ENCODE measurements at places on chromosomes 11 and 22.

DNA sequence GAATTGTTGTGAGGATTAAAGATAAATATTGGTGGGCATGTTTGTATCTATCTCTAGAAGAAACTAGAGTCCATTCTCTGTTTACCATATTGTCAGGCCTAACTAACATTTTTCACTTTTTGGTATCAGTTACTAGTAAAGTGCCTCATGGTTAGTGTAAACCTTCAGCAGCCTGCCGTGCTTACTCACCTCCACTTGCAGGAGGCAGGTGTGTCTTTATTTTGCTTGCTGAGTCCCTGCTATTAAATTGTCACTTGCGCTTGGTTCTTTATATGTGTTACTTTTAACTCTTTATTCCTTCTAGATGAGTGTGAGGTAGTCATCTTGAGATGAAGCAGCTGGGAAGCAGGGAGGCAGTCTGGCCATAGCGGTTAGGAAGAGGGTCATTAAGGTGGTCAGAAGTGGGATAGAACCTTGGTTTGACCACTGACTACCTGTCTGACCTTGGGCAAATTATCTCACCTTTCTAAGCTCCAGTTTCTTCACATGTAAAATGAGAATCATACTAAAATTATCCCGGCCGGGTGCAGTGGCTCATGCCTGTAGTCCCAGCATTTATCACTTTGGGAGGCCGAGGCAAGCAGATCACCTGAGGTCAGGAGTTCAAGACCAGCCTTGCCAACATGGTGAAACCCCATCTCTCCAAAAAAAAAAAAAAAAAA lies 21.2 kb downstream of the PPP6R3 start:
- no peak for DNase-seq

DNA sequence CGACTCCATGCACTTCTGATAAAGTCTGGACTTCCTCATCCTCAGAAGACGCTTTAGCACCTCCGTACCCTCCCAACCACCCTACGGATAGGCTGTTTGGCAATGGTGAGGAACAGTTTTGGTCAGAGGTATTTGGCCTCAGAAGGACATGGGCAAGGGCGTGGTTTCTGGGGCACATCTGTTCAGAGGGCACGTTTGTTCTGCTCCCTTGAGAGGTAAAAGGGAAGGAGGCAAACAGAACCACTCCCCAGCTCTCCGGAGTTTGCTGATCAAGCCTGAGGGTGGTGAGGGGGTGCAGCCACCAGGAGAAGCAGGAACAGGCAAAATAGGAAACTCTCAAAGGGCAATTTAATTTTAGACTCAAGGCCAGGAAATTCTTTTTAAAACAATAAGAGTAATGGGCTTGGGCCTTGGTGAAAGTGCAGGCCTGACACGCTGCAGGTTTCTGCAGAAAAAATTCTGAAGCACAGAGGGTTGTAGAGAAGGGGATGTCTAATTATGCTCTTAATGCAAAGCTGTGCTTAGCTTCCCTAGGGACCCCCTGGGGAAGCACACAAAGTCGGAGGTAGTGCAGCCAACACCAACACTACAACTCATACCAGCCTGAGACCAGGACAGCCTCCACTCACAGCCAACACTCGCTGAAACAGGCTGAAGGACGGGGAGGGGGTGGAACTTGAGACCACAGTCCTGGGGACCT lies 23.3 kb downstream of the ETS1 start:
- DNase-seq: no peak

- DNase-seq: no peak
Observed at GRCh38 chr22:20563941-20564371, 56.5 kb downstream of the MED15 start.

- DNase-seq: no peak
Observed at GRCh38 chr11:64150481-64151239, 15.3 kb downstream of the MACROD1 start.

- no peak for DNase-seq
Observed at GRCh38 chr11:36463781-36464180, 46.3 kb downstream of the TRAF6 start.

DNA sequence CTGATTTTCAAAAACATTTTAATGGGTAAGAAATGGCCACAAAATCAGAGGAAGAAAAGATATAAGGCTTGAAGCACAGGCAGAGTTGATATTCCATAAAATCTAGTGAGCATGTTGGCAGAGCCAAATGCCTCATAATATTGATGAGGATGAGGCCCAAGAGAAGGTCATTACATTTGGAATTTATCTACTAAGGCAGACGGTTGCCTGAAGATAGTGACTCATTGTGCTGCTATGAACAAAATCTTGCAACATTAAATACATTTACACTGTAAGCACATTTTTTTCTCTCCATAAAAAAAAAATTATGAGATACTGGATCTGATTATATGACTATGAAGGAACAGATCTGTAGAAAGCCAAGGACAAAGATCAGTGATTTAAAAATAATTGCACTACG lies 881.4 kb upstream of the CHORDC1 start:
- DNase-seq: no peak

GRCh38 chr22:27466778-27467438 lies 334.6 kb downstream of the MN1 start:
- DNase-seq: no peak

GRCh38 chr22:37318364-37319109 lies 36.2 kb downstream of the CYTH4 start:
- DNase-seq: no peak

DNA sequence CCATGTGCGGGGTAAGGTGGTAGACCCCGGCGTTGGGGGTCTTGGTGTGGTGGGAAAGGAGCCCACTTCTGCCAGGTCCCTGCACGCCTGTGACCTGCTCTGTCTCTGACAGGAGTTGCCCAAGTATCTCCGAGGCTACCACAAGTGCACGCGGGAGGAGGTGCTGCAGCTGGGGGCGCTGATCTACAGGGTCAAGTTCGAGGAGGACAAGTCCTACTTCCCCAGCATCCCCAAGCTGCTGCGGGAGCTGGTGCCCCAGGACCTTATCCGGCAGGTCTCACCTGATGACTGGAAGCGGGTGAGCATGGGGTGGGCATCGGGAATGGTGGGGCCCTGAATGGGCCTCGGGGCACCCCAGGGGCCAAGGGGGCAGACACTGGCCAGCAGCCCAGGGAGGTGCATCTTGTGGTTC lies 83.0 kb downstream of the MYO7A start:
- DNase-seq: no peak

GRCh38 chr11:8017071-8017470 lies 29.9 kb downstream of the EIF3F start:
- no peak for DNase-seq

Data from NCI-H524 treated with DMSO at 0.1 percent for 48 hours (cell line).